ENCODE measurements at places on chromosomes 11 and 22.

DNA sequence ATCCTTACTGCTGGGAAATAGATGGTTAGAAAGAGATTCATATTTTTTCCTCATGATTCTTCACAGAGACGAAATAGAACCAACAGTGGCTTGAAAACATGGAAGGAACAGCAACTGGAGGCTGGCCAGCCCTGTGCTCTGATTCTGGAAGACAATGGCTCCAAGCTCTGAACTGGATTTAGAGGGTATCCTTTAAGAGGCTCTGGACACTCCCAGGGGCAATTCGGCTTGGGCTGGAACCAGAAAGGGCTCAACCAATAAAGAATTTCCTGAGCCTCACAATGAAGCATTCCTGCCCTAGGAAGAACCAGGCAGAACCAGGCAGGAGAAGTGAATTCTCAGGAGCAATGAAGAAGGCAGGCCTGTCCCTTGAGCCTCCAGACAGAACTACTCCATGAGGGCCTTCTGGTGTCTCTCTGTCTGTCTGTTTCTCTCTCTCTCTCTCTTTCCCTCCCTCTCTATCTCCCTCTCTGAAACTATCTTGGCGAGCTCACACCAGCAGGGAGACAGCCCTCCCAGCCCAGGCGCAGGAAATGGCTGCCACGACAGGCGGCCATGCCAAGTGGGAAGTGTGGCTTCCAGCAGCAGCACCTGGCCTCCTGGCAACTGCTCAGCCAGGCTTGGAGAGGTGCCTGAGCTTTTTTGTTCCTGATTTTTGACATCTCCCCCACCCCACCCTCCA lies 93.3 kb downstream of the RCN1 start:
- DNase-seq: no peak

GRCh38 chr22:21942407-21943343 lies 10.0 kb downstream of the PPM1F start:
- no peak for DNase-seq

- DNase-seq: no peak
These were observed 681.3 kb downstream of the NTM start for GRCh38 chr11:132051704-132052103.

DNA sequence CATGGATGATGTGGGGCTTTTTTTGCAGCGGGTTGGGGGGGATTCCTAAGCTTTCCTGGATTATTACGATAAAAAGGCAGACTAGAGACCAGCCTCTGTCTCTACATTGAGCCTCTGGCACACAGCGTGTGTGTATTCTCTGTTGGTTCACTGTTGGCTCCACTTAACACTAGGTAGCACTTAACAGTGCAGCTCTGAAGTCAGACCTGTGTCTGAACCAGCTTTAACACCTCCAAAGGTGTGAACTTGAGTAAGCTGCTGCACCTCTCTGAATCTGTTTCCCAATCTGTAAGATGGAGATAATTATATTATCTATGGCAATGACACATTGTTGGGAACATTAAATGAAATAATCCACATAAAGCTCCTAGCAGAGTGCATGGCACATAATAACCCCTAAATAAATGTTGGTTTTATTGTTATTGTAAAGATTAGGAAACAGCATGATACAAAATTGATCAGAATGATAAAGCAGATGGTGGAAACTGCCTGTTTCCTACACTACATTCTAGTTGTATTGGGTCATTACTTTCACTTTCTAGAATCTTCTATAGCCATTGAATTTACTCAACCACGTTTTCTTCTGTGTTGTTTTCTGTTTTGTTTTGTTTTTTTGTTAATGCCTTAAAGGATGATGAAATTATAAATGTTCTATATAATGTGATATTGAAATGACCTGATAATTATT lies 108.4 kb downstream of the ARL14EP start:
- no peak for DNase-seq
